ENCODE measurements at places on chromosomes 7 and 10.
A peak's percentile ranks its signal among the peaks of the same experiment; 100 is the strongest.

DNA sequence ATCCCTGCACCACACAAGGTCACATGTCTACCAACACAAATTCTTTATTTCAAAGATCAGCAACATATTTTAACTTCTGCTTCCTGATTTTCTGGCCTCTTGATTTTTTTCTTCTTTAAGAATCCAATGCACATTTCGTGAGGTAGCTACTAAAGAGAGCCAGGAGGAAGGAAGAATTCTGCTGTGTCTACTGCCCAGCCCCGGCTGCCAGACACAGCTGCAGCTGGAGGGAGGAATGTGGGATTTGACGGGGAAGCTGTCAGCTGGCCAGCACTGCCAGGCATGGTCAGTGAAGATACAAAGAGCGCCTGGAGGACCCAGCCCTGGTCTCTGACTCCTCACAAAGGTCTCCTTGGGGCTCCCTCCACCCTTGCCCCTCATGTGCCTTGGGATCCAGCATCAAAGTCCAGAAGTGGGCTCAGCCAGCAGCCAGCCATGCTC, 6.9 kb upstream of the AOC1 start:
- DNase-seq, result no peak

DNA sequence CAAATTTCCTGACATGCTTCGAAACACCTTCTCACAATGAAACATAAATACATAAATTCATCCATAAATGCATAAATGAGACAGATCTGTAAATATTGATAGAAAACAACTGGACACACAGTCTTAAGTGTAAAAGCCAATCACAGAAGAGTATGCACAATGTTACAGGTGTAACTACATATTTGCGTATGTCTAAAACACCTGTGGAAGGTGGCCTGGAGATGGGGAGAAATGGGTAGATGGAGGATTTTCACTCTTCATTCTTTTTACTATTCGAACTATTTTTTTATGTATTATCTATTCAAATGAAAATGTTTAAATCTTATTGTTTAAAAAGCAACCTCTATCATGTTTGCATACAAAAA, 860 bp downstream of the IQUB start:
- no peak for DNase-seq

DNA sequence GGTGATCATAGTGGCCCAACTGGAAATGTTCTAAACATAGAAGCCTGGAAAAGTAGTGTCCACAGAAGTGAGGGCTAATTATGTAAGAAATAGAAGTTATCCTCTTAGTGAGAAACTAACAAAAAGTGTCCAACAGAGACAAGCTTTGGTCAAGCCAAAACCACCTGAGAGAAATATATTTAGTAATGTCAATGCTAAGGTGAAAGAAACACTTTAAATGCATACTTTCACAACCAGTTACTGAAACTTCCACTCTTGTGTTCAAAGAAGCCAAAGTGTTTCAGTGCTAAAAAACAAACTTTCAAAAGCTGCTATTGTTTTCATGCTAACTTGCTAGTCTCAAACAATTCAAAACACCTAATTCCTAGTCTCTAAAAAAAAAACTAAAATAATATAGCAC, 18.1 kb downstream of the RAB11FIP2 start:
- no peak for DNase-seq

DNA sequence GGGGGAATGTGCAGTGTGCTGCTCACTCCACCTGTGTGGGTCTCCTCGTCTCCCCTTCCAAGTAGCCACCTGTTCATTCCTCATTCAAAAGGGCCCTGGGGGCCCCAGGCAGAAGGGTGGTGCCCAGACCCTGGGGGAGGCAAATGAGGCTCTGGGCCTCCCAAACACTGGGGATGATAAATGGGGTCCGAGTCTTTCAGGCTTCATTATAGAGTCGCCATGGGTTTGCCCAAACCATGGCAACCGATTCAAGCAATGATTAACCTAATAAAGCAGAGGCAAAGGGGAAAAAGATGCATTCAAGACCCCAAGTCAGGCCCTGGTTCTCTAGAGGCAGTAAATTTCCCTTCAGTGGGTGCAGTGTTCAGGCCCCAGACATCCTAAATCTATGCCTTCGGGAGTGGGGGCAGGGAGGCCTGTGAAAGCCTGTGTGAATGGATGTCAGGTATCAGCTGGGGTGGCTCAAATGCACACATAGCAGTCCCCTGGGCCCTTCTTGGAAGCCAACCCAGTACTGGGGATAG, 10.4 kb downstream of the NEUROG3 start:
- DNase-seq, result no peak

DNA sequence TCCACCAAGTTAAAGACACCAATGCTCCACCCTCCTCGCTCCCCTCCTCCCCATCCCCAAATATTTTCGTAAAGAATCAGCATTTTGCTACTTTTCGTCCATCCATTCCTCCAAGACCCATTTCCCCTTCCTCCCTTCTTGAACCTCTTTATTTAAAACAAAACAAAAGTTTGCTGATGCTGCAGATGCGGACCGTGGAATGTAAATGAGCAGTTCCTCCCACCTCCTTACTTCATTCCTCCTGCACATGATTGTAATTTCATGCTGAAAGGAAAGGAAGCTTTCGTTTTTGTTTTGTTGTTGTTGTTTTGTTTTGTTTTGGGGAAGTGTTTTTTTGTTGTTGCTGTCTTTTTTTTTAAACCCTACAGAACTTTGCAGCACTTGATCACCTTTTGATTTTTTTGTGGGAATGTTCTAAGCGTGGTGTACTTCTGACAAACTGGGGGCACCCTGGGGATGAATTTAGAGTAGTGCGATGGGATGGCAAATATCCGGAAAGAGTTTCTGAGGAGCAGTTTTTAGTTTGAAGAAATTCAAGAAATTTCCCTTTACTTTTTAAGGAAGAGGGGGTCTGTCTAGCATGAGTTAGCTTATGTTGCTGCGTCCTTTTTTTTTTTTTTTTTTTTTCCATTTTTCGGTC, 177.3 kb downstream of the TCF7L2 start:
- DNase-seq, result no peak

GRCh38 chr7:99137411-99138180, 6.3 kb downstream of the SMURF1 start:
- no peak for DNase-seq

DNA sequence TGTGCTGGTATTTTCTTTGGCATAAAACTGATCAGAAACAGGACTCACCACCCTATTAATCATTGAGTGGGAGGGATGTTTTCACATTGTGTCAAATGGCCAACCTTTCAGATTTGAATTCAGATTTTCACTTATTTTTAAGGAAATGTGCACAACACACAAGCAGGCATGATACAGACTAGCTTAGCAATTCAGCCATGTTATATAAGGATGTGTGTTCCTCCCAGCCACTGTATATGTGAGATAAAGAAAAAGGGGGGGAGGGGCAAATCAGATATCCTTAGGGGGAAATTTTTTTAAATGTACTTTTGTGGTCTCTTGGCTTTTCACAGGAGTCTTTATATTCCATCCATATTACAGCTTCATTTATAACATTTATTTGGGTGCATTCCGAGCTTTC, 3.1 kb downstream of the GAD2 start:
- no peak for DNase-seq

GRCh38 chr10:50618624-50619023, 5.1 kb downstream of the SGMS1 start:
- no peak for DNase-seq

DNA sequence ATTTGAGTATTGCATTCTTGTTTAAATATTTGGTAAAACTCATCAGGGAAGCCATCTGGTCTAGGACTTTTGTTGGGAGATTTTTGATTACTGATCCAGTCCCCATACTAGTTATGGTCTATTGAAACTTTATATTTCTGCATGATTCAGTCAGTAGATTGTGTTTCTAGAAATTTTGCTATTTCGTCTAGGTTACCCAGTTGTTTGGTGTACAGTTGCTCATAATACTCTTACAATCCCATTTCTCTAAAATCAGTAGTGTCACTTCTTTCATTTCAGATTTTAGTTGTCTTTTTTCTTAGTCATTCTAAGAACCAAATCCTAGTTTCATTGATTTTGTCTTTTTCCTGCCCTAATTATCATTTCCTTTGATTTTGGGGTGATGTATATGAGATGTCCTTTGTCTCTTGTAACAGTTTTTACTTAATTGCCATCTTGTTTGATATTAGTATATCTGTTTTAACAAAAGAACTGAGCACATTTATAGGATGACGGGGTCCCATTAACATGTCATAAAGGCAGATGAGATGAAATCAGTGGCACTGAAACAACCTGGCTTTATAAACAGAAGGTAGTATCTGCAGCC, 7.9 kb downstream of the MALSU1 start:
- DNase-seq, result no peak

DNA sequence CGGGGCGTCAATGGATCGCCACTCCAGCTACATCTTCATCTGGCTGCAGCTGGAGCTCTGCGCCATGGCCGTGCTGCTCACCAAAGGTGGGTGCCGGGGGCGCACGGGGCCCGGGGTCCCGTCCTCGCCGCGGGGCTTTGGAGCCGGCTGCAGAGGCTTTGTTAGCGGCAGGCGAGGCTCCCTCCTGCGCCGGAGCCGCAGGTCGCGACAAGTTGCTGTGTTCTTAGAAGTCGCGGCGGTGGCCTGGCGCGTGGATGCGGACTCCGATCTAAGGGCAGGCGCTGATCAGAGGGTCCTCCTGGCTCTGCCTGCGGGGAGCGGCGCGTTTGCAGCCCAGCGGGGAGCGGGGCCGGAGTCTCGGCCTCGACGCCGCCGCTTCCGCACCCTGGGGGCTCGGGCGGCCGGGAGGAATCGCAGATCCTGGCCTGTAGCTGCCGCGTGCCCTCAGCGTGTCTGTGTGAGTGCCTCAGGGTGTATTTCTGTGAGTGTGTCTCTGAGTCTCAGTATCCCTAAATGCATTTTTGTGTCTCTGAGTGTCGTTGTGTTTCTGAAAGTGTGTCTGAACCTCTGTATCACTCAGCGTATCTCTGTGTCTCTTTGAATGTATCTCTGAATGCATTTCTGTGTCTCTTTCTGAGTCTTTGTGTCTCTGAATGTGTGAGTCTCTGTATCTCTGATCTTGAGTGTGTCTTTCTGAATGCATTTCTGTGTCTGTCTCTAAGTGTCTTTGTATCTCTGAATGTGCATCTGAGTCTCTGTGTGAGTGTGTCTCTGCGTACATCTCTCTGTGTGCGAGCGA, 766 bp downstream of the BAMBI start:
- peak; percentile 15 for DNase-seq

DNA sequence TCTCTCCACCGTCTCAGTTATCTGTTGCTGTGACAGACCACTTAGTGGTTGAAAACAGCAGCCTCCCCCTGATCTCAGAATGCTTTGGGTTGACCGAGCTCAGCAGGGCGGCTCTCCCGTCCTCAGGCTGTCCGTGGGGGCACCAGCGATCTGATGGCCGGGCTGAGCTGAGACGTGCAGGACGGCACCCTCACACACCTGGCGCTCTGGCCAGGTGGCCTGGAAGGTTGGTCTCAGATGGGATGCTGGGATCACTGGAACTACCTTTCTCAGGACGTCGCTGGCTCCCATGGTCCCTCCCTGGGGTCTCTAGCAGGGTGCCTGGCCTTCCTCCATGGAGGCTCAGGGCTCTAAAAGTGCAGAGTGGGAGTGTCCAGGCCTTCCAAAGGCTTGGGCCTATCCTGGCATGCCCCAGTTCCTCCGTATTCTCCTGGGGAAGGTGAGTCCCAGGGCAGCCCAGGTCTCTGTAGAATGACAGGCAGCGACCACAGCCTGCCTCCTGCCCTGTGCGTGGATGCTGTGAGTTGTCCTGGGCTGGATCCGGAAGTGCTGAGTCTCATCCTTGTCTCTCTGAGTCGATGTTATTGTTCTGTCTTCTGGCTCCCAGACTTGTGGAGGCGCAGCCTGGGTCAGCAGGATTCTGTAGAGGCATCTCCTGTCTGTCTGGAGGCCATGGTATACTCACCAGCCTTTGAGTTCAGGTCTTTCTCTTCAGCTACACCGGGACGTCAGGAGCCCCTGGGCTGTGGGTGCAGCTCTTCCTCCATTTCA, 12.2 kb upstream of the PWWP2B start:
- DNase-seq, result no peak
